ENCODE measurements at places on chromosomes 3 and 15.

DNA sequence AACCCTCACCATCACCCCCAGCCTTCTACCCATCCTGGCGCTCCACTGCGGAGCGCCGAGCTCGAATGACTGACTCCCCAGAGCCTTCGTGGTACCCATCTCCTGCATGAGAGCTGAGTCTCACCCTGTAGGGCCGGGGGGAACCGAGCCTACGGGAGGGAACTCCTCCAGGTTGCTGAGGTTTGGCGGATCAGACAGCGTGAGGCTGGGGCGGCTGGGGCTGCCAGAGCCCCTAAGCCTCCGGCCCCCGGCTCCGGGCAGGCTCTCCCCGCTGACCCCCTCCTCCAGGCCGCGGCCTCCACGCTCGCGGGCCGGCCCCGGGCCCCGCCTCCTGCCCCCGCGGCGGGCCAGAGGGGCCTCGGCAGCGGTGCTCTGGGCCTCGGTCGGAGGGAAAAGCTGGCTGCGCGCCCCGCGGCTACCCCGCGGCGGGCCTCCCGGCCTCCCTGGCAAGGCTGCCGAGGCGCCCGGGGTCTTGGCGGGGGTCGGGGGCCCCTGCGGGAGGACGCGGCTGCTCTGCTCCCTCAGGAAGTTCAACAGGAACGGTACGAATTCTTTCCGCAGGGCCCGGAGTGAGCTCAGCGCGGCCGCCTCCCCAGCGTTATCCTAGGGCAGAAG, 643 bp downstream of the CDAN1 start:
- DNase-seq = peak; percentile 4

GRCh38 chr3:32447865-32448400, 54.7 kb downstream of the CMTM6 start:
- DNase-seq = no peak

GRCh38 chr3:67418426-67419217, 235.8 kb downstream of the SUCLG2 start:
- DNase-seq = no peak

GRCh38 chr3:58989163-58989562, 60.7 kb downstream of the CFAP20DC start:
- no peak for DNase-seq

DNA sequence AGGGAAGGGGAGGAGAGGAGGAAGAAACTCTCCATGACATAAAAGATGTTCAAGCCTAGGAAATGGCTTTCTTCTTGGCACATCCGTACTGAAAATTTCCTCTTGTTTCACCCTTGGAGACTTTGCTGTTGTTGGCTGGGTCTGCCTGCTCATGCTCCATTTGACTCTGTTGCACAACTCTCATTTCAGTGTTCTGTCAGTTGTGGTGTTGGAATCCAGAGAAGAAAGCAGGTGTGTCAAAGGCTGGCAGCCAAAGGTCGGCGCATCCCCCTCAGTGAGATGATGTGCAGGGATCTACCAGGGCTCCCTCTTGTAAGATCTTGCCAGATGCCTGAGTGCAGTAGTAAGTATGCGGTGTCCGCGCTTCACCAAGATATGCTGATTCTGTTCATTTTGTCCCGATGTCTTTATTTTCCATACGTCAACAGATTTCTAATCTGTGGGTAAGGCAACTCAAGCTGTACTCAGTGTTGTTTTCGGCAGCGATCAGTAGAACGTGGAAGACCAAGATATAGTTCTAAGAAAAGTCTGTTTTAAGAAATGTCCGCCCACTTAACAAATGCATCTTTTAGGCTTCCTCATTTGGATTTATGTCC, 265.2 kb upstream of the GOLGA6L4 start:
- no peak for DNase-seq

GRCh38 chr3:184230081-184230602, 757 bp downstream of the VWA5B2 start:
- no peak for DNase-seq

DNA sequence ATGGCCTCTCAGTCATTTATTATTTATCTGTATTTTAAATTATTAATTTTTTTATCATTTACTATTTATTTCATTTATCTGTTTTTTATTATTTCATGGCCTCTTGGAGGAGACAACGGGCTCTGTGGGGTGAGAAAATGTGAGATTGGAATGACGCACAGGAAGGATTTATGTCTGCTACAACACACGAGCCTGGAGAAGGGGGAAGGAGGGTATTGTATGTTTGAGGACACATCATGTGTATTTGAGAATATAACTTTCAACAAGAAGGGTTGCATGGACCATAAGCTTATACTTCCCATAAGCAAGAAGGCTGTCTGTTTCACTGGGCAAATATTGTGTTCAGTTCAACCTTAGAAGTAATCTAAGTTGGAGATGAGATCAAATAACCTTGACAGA, 31.7 kb downstream of the LSM3 start:
- DNase-seq = no peak

GRCh38 chr3:146974001-146974400, 368.9 kb upstream of the PLSCR5 start:
- no peak for DNase-seq

GRCh38 chr15:82553846-82554245, 13.6 kb upstream of the RPS17 start:
- DNase-seq = no peak

- no peak for DNase-seq
Measured at GRCh38 chr3:136919799-136920580, 37.8 kb upstream of the IL20RB start.

GRCh38 chr3:87120881-87121280, 106.2 kb upstream of the CHMP2B start:
- no peak for DNase-seq

- DNase-seq = no peak
Measured at GRCh38 chr3:128487813-128488635, 5.0 kb downstream of the GATA2 start.

DNA sequence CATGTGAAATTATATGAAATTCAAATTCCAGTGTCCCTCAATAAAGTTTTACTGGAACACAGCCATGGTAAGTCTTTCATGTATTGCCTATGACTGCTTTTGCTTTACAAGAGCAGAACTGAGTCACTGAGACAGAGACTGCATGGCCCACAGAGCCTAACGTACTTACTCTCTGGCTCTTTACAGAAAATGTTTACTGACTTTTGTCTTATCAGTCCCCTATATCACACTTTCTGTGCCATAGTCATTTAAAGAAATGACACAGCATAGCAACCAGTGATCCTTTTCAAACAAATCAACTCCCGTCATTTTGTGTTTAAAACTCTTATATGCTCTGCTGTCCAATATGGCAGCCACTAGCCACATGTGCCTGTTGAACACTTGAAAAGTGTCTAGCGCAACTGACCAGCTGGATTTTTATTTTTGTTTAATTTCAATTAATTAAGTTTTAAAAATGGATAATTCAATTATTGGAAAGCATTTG, 129.7 kb upstream of the CDIN1 start:
- DNase-seq = no peak

- no peak for DNase-seq
Measured at GRCh38 chr15:95845862-95846515, 484.5 kb upstream of the NR2F2 start.

DNA sequence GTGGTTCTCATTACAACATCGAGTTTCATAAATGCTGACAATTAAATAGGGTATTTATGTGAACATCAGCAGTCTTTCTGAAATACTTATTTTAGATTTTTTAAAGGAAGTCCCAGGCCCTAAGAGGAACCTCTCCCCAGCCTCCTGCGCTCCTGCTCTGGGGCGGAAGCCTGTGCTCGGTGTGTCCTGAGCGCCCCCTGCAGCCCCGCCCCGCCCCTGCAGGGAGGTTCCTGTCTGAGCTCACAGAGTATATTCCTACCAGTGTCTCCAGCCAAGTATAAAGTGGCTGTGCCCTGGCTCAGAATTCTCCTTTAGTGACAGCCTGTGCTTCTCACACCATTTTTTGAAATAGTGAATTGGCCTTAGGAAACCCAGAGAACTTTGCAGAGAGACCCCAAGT, 567.9 kb downstream of the GOLGA6L6 start:
- peak; percentile 1 for DNase-seq

- no peak for DNase-seq
Measured at GRCh38 chr3:143671626-143672025, 176.6 kb downstream of the SLC9A9 start.

DNA sequence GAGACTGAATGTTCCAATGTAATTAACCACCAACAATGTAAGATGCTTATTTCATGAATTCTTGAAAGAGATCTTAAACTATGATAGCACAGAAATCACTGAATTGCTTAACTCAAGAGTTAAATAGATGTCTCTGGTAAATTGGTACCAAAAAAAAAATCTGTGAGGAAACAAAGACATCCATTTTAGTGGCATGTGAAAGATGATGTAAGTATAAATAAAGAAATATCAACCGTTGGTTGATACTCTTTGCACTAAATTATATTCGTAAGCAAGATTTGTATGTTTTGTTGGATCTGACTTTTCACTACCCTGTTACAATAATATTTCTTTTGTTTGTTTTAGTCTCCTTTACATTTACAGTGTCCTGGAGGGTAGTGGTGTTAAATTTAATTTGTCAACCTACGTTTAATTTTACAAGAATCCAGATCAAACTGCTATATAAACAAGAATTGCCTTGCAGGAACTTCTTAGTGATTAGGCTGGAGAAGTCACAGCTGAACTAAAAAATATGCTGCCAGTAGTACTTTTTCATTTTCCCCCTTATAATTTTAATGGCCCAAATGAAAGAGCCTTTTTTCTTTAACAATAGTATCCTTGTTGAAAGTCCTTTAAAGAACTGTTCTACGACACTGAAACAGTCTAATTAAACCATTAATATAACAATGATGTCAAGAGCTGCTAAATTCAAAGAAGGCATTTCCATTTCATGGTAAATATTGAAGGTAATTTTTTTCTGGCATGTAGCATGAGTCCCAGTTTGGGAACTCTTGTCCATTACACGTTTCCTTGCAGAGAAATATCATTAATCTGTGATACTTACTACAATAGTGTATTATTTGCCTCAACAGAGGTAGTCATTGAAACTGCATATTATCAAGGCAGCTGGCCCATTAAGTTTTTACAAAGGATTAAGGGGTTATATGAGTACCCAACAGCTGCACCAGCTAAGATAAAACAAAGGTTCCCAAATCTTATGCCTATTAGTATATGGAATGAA, 109.6 kb upstream of the PHLDB2 start:
- DNase-seq = no peak

DNA sequence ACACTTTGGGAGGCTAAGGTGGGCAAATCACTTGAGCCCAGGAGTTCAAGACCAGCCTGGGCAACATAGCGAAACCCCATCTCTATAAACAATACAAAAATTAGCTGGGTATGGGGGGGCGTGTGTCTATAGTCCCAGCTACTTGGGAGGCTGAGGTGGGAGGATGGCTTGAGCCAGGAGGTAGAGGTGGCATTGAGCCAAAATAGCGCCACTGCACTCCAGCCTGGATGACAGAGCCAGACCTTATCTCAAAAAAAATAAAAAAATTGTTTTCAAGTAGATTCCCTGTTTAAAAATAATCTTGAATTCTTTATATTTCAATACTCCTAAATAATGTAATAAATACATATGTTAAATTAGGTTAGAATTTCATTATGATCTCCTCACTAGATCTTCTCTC, 9.8 kb downstream of the HMCES start:
- no peak for DNase-seq

DNA sequence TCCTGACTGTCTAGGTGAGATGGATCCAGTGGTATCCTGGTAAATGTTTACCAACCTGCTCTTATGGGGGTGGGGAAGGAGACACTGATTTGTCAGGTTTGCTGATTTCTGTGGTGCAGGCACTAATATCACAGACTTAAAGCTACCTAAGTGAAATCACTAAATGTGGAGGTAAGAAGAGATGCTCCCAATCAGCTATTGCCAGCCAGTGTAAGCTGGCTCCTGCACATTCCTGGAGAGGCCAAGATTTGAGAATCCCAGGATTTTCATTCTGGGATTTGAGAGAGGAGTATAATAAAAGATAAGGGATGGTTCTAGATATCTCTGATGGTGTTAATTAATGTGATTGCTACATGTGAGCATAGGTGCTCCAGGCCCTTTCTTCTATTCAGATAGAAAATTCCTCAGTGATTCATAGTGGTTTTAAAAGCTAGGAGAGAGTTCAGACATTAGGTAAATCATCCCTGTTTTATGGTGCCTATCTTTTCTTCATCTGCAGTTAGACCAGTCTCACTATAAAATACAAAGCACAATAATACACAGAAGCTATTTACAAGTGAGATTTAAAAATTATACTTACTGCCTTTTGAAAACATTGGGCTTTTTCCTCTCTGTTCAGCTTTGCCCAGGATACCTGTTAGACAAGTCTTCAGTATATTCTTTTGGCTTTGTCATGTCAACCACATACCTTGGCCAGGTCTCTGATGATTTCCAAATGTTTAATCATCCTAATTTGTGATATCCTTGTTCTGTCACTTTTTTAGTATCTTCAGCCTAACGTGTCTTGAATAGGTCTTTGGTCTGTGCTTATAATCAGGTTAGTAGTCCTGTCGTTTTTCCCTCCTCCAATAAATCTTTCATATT, 90.9 kb downstream of the MBNL1 start:
- no peak for DNase-seq

- DNase-seq = no peak
Measured at GRCh38 chr3:52544937-52545336, 8.5 kb downstream of the UQCC5 start.

GRCh38 chr3:7205962-7206361, 345.0 kb downstream of the GRM7 start:
- DNase-seq = no peak

GRCh38 chr15:47565949-47566348, 151.4 kb upstream of the SEMA6D start:
- no peak for DNase-seq

GRCh38 chr15:99174567-99175395, 69.9 kb downstream of the SYNM start:
- no peak for DNase-seq

DNA sequence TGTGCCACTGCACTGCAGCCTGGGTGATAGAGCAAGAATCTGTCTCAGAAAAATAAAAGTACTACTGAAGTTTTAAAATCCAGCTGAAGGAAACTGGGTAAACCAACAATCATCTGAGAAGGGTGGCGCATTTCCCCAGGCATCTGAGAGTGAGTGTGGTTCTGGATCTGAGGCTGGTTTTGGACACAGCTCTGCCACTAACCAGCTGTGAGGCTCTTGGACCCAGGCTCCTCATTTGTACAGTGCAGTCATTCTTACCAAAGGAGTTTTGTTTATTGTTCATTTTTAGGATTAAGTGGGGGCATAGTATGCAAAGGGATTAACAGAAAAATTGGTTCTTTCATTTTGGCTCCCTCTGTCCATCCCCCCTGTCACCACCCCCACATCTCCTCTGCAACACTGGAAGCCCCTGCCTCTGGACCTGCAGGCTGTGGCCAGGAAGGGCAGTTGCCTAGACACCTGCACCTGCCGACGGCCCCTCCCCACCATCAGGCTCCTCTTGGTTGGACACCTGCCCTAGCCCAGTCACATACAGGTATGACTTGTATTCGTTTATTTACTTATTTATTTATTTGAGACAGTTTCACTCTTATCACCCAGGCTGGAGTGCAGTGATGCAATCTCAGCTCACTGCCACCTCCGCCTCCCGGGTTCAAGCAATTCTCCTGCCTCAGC, 8.8 kb downstream of the NUP210 start:
- no peak for DNase-seq

- DNase-seq = no peak
Measured at GRCh38 chr15:78933823-78934654, 10.8 kb downstream of the CTSH start.

- no peak for DNase-seq
Measured at GRCh38 chr15:38610748-38611147, 46.1 kb upstream of the RASGRP1 start.

Data from activated CD4-positive, alpha-beta T cell treated with anti-CD3 and anti-CD28 coated beads for 24 hours (primary cell).